ENCODE measurements at places on chromosomes 3 and 15.

- DNase-seq = no peak
Measured at GRCh38 chr3:57227930-57228751, 612 bp downstream of the APPL1 start.

DNA sequence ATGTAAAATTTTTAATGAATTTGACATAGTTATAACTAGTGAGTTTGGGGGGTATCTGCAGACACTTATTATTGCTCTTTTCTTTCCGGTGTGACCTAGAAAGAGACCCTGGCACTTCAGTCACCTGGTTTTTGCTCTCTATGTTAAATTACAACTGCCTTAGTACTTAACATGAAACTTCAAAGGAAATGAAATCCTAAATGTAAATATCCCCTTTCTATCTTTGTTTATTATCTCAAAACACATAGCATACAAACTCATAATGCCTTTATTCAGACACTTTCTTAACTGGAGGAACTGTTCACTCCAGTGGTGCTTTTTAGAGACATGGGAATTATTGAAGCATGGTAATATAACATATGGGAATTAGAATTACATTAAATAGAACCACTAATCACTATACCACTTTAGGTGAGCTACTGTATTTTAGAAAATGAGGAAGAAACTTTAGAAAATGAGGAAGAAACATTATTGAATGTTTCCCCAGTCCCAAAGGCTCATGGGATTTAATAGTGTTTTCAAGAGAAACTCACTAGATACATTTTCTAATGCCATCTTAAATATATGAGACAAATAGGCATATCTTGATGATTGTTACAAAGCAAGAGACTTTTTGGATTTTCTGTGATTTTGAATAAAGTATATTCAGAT lies 119.5 kb upstream of the MLF1 start:
- no peak for DNase-seq

DNA sequence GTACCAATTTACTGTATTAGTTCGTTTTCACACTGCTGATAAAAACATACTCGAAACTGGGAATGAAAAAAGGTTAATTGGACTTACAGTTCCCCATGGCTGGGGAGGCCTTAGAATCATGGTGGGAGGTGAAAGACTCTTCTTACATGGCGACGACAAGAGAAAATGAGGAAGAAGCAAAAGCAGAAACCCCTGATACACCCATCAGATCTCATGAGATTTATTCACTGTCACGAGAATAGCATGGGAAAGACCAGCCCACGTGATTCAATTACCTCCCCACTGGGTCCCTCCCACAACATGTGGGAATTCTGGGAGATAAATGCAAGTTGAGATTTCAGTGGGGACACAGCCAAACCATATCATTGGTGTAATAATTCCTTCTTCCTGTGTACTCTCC lies 69.6 kb downstream of the C3orf20 start:
- no peak for DNase-seq

- no peak for DNase-seq
Measured at GRCh38 chr3:170037463-170038433, at the start of gene GPR160. GPR160 (plus strand) TSS chr3:170037995; CDS start chr3:170083973, 45,978 bp downstream.

DNA sequence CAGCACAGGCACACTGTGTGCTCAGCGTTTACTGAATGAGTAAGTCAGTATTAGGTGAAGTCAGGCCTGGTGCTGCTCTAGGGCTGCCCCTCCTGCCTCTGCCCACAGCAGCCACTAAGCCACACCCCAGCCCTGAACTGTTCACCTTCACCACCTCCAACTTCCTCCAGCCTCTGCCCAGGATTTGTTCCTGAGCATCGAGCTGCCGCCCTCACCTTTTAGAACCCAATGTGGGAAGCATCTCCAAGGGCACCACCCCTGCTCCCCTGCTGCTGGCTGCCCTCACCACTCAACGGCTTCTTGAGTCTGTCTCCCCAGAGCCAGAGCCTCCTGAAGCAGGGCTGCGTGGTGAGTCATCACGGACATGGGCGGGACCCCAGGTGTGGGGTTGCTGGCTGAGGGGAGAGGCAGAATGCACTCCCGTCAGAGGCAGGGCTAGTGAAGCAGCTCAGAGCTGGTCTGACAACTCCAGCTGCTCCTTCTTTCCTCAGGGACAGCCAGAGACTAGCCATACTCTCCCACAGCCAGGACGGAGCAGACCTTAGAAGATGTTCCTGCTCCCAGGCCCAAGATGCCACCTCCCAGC lies 5.8 kb downstream of the HYAL2 start:
- no peak for DNase-seq

DNA sequence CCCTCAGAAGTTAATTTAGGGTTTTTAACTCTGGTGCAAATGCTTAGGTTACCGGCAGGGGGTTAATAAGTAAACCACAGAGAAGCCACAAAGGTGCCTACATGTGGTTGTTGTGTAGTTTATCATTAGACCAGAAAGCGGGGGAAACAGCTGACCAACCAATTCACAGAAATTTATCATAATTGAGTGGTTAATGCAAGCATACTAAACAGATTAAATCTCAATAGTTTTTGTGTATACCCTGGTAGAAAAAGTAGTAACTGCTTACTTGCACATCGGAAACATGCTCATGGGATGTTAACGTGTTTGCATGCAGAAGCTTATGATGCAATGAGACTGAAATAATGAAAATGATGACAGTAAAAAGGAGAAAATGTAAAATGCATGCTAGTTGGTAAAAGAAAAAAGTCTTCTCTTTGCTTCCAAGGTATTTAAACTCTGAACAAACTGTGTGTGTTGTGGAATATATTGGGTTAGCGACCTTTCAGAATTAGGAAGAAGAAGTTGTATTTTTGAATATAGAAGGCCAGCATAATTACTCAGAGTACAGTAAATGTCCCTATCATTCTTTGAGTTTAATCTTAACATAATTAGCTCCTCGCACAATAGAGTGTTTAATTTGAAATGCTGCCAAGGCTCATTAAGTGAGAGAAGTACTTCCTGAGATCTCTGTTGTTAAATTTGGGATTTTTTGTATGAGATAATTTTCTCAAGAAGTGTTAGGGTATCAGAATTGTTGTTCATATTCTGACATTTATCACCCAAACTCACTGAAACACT lies 316.2 kb downstream of the PTPRG start:
- no peak for DNase-seq

DNA sequence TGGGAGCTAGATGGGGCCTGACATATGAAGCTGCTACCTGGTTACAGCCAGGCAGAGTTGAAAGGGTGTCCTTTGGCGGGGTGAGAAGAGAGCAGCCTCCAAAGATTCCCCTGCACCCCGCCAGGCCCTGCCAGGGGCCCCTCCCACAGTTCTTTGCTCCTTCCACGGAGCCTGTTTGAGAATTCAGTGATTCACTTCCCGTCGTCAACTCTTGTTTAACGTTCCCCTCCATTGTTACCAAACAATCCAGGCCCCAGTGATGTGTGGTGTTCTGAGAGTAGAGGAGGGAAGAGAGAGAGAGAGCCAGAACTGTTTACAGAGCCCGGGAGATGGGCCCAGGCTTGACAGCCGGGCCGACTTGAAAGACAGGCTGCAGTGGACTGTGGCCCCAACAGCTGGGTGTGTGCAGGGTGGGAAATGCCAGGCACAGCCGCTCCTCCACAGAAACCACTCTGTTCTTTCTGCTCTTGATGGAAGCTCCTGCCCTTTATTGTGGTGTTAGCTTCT lies 81.5 kb downstream of the SMAD3 start:
- no peak for DNase-seq

DNA sequence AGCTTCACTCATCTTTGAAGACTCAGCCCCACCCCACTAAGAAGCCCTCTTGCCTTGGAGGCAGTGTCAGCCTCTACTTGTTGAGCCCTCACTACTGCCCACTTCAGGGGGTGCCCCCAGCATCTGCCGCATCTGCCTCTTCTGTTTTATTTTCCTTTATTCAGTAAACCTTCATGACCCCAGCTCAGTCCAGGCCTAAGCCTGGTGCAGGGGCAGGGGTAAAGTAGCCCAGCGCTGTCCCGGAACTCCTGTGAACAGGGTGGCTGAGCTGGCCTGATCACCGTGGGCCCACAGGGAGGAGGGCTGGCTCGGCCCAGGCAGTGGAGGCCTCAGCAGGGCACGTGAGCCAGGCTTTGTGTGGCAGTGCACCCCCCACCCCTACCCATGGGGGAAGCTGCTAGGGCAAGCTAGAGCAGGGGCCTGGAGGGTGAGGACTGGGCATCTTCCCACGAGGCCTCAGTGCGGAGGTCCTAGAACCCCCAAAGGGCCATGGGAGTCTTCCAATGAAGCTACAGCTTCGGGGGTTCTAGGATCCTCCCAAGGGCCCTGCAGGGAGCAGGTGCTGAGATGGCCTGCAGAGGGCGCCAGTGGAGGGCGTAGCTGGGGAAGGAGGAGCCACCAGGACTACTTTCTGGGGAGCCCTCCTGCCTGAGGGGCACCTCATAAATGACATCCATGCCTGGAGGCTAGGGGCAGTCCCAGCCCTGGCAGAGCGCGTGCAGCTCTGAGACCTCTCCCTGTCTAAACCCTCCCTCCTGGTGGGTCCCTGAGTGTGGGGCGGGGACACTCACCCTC lies 36.0 kb downstream of the TSPAN3 start:
- no peak for DNase-seq

DNA sequence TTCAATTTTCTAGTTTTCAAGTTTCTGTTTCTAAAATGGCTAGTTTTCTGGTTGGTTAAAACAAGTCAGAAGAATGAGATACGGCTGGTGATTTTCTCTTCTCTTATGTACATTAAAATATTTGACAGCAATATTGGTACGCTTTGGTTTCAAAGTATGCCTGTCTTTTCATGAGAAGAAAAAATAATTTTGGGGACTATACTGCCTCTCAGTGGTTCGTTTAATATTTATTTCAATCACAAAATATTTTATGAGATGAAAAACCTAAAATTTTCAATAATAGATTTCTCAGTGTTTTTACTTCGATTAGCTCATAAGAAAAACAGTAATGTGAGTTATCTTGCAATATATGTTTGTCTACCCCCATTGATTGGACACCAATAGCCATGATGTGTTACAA lies 72.8 kb upstream of the AADACL2 start:
- DNase-seq = no peak

GRCh38 chr15:25058080-25058785 lies 103.4 kb downstream of the SNRPN start:
- DNase-seq = no peak
